ENCODE measurements at places on chromosomes 12 and 14.

- no peak for DNase-seq
These were observed 33.3 kb downstream of the CCDC85C start for GRCh38 chr14:99570544-99571302.

- peak; percentile 43 for DNase-seq
These were observed 5.0 kb downstream of the CELA1 start for GRCh38 chr12:51341251-51342007.

GRCh38 chr12:114371733-114372132 lies 34.2 kb downstream of the TBX5 start:
- DNase-seq: no peak

DNA sequence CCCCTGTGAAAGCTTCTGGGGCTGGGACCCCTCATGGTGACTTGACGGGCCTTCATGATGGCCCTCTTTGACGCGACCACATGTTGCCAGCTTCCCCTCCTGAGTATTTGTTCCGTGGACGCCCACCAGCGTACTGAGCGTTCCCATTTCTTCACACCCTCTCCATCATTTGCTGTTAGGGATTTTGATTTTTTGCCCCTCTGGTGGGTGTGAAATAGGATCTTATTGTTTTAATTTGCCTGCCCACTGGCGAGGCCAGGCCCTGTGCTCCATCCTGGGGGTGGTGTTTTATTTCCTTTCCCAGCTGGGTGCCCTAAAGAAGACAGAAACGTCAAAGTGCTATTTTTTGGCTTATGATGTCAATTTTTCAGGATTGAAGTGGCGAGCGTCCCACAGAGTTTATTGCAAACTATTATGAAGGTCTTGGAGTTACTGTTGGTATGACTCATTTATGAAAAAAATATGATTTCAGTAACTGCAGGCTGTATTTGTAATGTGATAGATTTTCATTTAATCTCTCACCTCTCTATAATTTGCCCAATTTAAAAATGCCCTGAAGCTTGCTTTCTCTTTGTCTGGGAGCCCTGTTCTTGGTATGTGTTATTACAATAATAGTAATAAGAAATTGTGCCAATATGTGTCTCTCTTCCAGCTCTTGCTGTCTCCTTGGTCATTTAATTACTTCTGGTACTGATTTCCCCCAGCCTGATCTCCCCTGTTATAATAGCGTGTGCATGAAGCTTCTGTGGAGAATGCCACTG lies 99.6 kb downstream of the SLC25A47 start:
- no peak for DNase-seq

DNA sequence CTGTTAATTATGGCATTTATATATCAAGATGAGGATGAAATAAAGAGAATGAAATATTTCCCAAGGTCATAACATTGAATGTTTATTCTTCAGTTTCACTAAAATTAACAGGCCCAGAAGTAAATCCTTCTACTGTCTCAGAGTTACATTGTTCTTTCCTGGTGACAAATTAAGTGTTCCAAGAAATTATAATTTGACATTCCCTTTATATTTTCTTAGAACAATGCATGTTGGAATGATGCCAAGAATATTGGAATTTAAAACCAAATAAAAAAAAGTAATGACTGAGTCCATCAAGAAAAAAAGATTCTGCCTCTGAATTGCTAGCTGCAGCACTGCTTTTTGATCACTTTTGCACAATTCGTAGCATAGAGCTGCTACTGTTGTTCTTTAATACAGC lies 152.1 kb downstream of the METTL25 start:
- no peak for DNase-seq

DNA sequence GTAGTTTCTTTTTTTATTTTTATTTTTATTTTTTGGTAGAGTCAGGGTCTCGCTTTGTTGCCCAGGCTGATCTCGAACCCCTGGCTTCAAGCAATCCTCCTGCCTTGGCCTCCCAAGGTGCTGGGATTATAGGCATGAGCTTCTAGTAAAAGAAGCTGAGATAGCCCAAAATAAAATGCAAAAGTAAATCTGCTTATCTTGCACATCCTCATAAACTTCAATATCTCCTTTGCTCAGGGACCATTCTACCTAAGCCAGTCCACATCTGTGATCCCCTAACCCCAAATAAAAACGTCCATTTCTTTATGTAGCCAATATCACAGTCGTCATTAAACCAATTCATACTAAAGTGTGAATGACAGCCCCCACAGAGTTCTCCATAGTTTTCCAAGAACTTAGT lies 36.3 kb downstream of the ATF7 start:
- DNase-seq: no peak

DNA sequence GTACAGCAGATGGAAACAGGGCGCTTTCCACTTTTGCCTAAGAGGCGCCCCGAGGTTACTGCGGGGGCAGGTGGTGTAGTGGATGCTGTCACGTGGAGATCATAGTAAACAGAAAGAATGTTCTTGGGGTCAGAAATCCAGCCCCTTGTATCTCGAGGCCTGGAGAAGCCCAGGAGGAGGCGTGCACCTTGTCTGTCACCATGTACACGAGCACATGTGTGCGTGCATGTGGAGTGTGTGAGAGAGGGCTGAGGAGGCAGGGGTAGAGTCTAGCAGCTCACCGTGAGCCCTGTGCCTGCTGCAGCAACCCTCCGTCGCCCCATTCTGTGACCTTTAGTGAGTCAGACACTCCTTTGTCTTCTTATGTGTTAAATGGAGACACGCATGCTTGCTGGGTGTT lies 59.0 kb downstream of the CACNA1C start:
- no peak for DNase-seq

GRCh38 chr12:50699154-50699553 lies 64.7 kb upstream of the ATF1 start:
- DNase-seq: no peak

GRCh38 chr12:109944561-109945359 lies 44.7 kb downstream of the TCHP start:
- DNase-seq: no peak

- DNase-seq: no peak
These were observed 71.2 kb downstream of the LGMN start for GRCh38 chr14:92677087-92677668.

GRCh38 chr12:132263061-132263360 lies 66.4 kb downstream of the GALNT9 start:
- DNase-seq: no peak

DNA sequence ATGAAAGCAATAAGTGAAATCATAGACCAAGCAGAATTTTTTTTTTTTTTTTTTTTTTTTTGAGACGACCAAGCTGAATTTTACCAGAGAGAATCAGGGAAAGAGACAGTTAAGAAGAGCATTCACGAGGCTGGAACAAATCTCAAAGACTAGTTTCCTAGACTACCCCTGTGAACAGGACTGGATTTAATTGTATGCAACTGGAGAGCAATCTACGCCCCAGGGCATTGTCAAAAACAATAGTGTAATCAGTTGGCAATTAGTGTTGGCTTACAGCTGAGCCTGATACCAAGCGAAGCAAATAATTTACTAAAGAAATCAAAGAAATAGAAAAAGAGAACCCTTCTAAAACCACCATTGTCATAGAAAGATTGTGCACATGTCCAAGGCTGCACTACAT lies 232.9 kb upstream of the CPNE8 start:
- no peak for DNase-seq

- no peak for DNase-seq
These were observed 9.8 kb upstream of the DYRK4 start for GRCh38 chr12:4552191-4552590.

DNA sequence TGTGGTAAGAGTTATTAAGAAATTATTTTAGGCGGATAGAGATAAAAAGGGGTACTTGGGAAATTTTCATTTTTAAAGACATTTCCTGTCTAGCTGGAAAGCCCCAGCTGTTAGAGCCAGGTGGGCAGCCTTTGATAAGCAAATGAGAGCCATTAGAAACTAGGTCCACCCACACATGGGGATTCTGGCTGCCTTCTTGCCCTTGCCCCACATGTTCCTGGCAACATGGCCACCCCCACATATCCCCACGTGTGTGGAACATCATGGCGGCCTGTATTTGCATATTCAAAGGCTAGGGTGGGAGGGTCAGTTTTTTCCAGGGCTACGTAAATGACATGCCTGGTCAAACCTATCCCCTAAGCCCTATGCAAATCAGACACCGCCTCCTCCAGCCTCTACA lies 1382.1 kb downstream of the AACS start:
- DNase-seq: no peak

- no peak for DNase-seq
These were observed 2.0 kb upstream of the ATN1 start for GRCh38 chr12:6925540-6926279.

GRCh38 chr12:69428351-69429073 lies 41.7 kb upstream of the FRS2 start:
- no peak for DNase-seq

- DNase-seq: no peak
These were observed 705 bp upstream of the CHGA start for GRCh38 chr14:92922155-92922735.

DNA sequence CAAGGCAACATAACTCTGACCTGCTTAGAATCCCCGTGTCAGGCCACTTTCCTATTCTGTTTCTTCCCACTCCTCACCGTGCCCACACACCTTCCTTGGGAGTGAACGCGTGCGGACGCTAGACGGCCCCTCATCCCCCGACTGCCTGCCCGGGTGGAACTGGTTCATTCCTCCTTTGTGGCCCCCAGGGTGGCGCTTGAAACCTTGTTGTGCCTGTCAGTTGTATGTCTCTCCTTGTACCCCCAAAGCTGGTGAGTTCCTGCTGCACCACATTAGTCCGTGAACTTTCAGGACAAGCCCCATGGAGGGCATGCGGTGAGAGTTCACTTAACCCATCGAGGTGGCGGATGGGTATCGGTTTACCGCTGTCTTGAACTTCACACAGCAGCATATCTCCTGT lies 46.7 kb downstream of the SSH1 start:
- DNase-seq: no peak

DNA sequence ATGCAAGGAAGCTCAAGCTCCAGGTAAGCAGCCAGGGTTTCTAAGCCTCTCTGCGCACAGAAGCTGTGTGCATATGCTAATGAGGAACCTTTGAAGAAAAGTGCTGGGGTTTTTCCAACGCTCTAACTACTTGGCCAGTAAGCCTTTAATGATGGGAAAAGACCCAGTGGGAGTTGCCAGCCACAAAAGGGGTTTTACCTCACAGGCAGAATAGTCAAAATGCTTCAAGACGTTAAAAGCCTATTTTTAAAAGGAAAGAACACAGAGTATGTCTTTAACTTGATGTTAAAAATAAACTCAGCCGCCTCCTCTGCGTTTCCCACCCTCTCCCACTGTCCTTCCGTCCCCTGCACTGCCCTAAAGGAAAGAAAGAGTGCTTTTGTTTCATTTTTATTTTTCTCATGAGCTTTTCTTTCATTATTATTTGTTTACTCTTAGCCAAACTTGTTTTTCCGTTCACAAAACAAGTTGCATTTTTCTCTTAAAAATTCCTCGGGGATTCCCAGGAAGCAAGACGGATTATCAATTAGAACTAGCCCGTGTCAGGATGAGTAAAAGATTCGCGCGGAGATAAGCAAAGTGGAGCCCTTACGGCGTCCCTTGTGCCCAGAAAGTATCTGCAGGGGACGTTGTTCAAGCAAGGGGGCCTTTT lies 209.8 kb upstream of the NUDT4 start:
- DNase-seq: no peak

Measured in stimulated activated CD4-positive, alpha-beta T cell treated with anti-CD3 and anti-CD28 coated beads, Interleukin-15, amount 100 ng/mL, for 1 hour (primary cell).